SJSA1 (cell line): ENCODE measurements at places on chromosomes 11 and 22.

DNA sequence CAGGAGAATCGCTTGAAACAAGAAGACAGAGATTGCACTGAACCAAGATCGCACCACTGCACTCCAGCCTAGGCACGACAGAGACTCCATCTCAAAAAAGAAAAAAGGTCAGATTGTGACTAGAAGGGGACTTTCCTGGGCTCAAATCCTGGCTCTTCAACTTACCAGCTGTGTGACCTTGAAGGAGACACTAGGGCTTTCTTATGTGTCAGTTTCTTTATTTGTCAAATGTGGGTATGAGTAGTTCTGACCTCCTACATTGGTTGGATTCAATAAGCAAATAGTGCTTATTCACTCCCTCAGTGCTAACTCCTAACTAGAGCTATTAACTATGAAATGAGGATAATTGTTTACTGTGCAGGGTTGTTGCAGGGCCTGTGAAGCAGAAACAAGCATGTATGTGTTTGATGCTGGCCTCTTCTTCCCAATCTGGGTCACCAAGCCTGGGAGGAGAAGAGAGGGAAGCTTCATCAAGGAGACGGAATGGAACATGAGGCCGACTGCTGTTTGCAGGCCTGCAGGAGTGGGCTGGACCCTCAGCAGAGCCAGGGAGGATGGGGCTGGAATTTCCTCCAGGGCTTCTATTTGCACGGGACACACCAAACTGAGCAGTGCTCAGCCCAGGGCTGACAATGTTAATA, 22.5 kb downstream of the RHOD start:
- no peaks in the 10 kb centered on the region for H3K27me3 ChIP-seq
- peak overlapping the region; percentile 58; the same call in 1 of the 2 replicates for H3K27ac ChIP-seq
- no peak overlapping the region for H3K4me3 ChIP-seq
- peaks cover 15% of the 10 kb centered on the region for H3K4me1 ChIP-seq
- no peak for DNase-seq

- H3K4me3 ChIP-seq, result no peak overlapping the region
- no peaks in the 10 kb centered on the region for H3K4me1 ChIP-seq
- H3K27ac ChIP-seq, result no peak overlapping the region
These were observed 1.1 kb downstream of the IGLL5 start for GRCh38 chr22:22888571-22889353.

DNA sequence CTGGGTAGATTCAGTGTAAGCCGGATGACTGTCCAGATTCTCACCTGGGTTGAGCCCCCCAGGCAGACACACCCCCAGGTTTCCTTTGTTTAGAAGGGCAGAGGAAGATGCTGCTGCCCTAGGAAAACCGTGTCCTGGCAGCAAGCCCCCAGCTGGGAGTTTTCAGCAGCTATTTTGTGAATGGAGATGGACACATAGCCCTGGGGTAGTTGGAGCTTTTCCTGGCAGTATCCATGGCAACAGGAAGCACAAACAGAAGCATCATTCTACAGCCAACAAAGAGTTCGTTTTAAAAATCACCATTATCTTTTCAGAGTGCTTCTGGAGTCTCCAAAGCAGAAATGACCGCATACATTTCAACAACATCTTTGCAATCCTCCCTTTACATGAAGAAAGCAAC, 245.5 kb downstream of the BRD1 start:
- DNase-seq, result no peak
- H3K27me3 ChIP-seq, result no peaks in the 10 kb centered on the region
- no peaks in the 10 kb centered on the region for H3K4me1 ChIP-seq
- no peaks in the 10 kb centered on the region for H3K36me3 ChIP-seq
- H3K27ac ChIP-seq, result no peak overlapping the region
- no peak overlapping the region for H3K4me3 ChIP-seq

GRCh38 chr11:63289658-63290057, 46.3 kb upstream of the SLC22A25 start:
- H3K36me3 ChIP-seq, result no peaks in the 10 kb centered on the region
- no peak overlapping the region for H3K4me3 ChIP-seq
- H3K27ac ChIP-seq, result no peak overlapping the region
- H3K27me3 ChIP-seq, result no peaks in the 10 kb centered on the region
